ENCODE measurements at places on chromosomes 2 and 18.

DNA sequence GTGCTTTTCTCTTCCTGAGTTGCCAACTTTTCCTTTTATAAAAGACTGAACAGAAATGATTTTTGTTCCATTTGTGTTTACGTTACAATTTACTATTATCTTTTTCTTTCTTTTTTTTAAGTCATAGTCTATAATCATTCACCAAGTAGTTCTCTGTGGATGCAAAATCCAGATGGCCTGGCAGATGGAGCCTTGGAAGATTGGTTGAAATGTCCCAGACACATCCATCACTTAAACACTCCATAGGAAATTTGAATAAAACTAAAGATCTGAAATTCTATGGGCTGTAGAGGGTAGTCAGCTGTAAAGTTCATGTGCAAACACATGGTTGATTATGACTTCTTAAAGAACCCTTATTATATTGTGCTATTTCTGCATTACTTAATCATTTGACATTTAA is 164.8 kb upstream of the DOCK10 start:
- no peaks in the 10 kb centered on the region for H3K27me3 ChIP-seq
- DNase-seq, result no peak
- no peak overlapping the region for H3K4me3 ChIP-seq
- H3K27ac ChIP-seq, result no peak overlapping the region
- no peaks in the 10 kb centered on the region for H3K4me1 ChIP-seq

GRCh38 chr18:805008-805754 is 6.9 kb downstream of the YES1 start:
- peaks cover 64% of the 10 kb centered on the region for H3K4me1 ChIP-seq

DNA sequence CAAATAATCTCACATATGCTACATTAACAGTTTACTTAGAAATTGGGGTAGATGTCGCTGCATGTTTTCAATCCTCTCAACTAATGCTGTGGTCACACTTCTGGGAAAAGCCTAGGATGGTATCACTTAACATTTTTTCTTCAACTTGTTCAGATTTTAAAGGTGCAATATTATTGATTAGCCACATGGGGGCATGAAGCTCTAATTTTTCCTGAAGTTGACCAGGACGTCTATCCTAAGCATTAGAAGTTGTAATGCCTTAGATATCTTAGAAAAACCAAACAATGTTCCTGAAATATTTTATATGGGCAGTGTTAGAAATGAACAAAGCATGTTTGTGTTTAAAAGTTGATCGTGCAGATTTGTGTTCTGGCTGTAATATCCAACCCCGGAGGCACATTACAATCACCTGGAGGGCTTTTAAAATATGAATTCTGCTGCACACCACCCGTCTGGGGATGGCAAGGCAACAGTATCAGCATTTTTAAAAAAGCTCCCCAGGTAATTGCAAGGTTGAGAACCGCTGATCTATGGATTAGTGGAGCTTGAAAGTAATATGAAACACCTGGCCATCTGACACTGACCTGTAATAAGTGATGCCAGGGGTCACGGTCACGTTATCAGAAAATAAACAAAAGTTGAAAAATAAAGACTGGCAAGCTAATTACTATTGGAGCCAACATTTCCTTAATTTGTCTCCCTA is 100.5 kb upstream of the LMAN1 start:
- no peak for DNase-seq
- no peak overlapping the region for H3K27ac ChIP-seq
- H3K4me1 ChIP-seq, result no peaks in the 10 kb centered on the region

GRCh38 chr2:137764646-137765045 is 199.6 kb upstream of the HNMT start:
- H3K4me1 ChIP-seq, result no peaks in the 10 kb centered on the region
- DNase-seq, result no peak
- no peaks in the 10 kb centered on the region for H3K36me3 ChIP-seq
- no peaks in the 10 kb centered on the region for H3K27me3 ChIP-seq
- no peak overlapping the region for H3K4me3 ChIP-seq
- H3K27ac ChIP-seq, result no peak overlapping the region

GRCh38 chr18:24538414-24539264 is 78.2 kb downstream of the HRH4 start:
- no peak for DNase-seq
- no peaks in the 10 kb centered on the region for H3K4me1 ChIP-seq
- H3K27ac ChIP-seq, result no peak overlapping the region
- H3K27me3 ChIP-seq, result peaks cover 4% of the 10 kb centered on the region

DNA sequence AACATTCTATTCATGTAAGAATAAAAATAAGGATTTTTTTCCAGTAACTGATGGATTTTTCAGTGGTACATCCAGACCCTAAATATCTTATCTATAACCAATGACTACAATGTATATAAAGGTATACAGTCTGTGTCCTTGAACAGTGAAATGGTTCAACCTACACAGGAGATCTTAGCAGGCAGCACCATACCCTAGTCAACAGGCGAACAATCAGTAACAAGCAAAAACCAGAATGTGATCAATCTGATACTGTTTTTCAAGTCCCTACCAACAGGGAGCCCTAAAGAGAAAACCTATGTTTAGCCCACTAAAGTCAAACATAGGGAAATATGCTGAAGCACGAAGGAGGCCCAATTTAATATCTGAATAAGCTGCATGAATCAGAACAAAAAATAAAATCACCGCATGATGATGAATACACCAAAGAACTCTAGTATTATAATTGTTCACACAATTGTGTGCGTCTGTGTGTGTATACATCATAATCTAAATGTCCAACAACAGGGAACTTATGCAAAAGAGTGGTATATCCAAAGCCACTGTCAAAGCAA is 26.0 kb downstream of the PTPN2 start:
- H3K4me3 ChIP-seq, result no peak overlapping the region
- DNase-seq, result no peak
- no peaks in the 10 kb centered on the region for H3K27me3 ChIP-seq
- H3K27ac ChIP-seq, result no peak overlapping the region

All from activated naive CD4-positive, alpha-beta T cell treated with anti-CD3 and anti-CD28 coated beads for 36 hours (primary cell).